ENCODE measurements at places on chromosomes 2 and 18.

DNA sequence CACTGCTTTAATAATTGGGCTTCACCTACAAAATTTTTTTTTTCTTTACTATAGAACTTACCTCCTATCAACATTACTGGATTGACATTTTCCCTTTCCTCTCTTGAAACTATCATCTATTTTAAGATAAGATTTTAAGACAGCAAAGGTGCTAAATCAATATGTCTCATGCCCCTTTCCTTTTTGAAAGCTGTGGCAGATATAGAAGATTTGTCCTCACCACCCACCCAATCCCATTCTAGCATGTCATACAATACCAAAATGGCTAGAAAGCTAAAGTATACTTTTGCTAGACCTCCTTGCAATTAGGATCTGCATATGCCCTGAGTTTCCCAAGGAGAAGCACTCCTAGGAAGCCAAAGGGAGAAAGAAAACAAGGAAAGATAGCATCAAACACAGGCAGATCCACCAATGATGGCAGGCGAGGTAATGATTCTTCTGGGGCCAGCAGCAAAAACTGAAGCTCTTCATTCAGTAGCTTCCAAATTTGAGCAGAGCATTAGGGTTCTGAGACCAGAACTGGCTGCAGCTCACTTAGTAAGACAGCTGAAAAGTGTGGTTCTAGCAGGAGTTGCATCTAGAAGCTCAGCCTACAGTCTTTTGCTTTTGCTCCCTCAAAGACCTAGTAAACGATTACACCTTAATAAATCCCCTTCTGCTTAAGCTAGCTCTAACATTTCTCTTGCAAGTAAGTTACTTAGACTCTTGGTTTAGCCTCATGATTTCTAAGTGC lies 242.1 kb downstream of the ZEB2 start:
- no peak for DNase-seq

DNA sequence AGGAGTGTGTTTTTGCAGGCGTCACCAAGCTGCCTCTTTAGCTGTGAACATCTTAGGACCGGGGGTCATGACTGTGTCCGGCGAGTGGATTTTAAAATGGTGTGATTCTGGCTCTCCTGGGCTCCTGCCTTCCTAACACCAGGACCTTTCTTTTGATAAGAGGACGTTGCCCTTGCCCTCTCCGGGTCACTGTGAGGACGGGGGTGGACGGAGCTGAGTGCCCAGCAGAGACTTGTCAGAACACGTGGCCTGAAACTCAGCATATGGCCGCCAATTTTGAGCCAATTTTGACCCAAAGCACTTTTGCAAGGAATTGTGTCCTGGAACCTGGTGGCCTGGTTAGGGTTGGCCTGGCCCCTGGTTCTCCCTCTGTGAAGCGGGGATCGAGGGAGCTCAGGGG lies 40.2 kb downstream of the RTP5 start:
- DNase-seq = no peak

DNA sequence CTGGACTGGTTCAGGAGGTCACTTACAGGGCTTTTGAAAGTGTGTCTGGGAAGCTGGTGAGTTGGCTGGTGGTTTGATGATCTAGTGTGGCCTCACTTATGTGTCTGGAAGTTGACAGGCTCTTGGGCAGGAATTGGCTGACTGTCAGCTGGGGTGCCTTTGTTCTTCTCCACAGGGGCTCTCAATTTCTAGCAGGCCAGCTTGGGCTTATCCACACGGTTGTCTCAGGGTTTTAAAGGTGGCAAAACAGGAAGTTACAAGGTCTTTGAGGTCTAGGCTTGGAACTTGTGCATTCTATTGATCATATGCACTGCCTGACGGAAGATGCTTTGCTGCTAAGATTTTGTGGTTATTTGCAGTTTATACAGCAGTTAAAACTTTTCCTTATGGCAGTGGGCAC lies 52.0 kb upstream of the CELF4 start:
- no peak for DNase-seq

DNA sequence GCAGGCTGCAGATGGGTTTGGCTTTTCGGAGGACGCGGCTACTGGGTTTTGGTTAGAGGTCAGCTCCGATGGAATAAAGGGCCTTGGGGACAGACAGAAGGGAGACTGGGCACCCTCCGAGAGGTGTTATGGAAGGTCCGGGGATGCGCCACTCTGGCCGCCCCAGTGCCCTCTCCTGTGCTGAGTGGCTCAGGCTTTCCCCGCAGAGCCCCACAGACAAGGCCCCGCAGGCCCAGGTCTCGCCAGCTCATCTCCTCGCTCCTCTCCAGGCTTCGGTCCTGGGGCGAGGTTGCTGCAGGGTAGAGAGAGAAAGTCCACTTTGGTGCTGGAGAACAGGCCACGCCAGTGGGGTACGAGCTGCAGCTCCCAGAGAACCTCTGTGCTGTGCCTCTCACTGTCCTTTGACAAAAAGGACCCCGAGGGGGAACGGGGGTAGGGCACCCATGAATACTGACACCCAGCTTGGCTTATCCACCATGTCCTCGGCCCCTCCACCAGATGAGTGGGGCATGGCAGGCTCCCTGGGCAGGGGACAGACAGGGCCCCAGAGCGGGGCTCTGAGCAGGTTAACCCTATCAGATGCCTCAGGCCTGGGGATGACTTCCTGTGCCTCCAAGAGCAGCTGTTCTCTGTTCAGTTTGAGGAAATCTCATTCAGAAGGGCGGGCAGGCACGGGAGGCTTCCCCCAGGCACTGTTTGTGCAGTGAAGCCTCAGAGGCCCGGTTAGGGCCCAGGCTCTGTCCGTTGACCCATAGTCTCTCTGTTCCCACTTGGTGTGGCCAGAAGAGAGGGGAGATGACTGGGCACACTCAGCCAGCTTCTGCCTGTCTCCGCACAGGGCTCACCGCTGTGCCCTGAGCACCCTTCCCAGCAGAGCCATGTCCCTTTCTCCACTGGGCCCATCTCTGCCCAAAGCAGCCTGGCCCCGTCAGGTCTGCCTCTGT lies 15.7 kb upstream of the CNNM3 start:
- DNase-seq = no peak

DNA sequence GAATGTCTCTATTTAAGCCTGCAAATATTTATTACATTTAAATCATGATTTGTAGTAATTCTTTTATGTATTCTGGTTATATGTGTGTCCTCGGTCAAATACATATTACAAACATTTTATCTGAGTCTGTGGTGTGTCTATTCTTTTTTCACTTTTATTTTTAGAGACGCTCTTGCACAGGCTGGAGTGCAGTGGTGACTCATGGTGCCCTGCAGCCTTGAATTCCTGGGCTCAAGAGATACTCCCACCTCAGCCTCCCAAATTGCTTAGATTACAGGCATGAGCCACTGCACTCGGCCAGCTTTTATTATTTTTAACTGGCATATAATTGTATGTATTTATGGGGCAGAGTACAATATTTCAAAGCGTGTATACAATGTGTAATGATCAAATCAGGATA lies 47.5 kb downstream of the ARID5A start:
- no peak for DNase-seq

- DNase-seq = no peak
Measured at GRCh38 chr2:168593713-168594112, 137.6 kb downstream of the CERS6 start.

- no peak for DNase-seq
Measured at GRCh38 chr2:223643309-223643708, 41.1 kb upstream of the SCG2 start.

DNA sequence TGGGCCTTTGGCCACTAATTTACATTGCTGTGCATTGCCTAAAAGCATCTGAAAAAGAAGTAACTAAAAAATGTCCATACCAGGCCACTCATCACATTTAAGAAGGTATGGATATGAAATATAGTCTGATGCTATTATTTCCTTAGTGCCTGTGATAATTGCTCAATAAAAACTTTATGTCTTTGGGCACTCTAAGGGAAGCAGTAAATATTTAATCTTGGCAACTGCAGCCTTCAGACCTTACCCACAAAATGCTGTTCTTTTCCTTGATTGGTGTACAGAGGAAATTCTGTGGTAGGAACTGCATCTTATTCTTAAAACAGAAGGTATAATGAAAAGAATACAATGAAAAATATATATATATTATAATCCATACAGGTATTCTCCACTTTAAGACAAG lies 125.8 kb upstream of the RASGRP3 start:
- DNase-seq = no peak

DNA sequence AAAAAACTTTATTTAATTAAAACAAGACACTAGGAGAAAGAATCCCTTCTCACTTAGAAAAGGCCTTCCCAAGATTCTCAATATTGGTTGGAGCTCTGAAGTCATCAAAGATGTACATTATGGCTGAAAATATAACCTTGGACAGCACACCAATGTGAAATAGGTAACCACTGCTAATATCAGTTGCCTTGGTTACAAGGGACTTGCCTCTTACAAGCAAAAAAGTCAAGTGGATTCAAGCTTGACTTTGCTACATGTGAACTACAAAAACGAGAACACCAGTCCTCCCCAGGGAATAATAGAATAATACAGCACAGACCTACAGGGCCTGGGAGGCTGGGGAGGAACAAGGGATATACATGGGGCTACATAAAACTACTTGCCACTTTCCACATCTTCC lies 46.1 kb downstream of the NABP1 start:
- no peak for DNase-seq

DNA sequence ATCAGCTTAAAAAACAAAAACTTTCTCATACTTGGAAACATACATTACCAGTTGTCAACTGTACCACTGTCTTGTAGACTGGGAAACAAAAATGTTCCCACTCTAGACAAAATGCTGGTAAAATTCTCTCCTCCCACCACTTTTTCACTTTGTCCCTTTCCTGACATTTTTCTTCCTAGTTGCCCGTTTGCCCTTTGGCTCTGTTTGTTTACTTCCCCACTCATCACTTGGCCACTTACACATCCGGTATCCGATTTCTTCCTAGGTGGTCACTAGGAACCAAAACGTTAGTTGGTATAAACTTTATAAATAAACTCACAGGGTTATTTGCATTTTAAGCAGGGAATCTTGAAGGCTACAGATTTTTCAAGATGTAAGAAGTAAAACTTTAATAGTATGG lies 84.9 kb downstream of the METTL4 start:
- DNase-seq = no peak

GRCh38 chr18:69935319-69936190 lies 12.1 kb downstream of the CD226 start:
- no peak for DNase-seq

- DNase-seq = peak; percentile 88
Measured at GRCh38 chr2:66434679-66435548, at the start of gene MEIS1. Gene MEIS1 (plus strand): TSS chr2:66435125. CDS start chr2:66435857, 732 bp downstream.

DNA sequence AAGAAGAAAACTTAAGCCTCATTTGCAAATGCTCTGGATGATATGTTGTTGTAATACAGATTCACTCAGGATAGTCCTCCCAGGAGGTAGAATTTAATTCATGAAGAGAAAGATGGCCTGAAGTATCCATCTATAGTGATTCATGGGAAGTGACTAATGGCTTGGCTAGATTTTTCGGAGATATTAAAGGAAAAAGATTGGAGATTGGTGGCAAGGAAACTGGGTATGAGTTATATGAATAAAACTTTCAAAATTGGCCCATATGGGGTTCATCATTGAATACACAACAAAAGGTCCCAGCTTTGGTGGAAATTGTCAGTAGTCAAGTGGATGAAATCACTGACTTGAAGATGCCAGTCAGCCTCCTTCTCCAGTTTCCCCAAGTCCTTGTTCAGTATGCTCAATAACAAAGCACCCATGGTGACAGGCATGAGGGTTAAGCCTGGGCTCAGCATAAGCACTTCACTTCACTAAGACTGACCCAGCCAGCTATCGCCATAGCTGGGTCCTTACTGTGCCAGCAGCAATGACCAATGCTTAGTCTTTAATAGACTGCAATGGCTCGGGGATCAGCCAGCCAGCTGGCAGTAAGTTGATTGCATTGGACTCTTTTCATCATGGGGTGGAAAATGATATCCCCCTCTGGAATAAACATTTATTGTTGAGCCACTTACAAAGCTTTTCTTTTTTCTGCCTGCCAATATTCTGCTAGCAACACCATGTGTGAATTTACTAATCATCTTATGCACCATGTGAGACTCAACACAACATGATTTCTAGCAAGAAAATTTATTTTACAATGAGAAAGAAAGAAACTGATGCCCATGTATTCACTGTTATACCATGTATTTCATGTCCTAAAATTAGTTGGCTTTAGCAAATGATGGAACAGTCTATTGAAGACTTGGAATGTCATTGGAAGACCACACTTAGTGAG lies 176.6 kb upstream of the TACR1 start:
- DNase-seq = no peak

- DNase-seq = no peak
Measured at GRCh38 chr2:95297639-95298395, 670 bp downstream of the KCNIP3 start.

GRCh38 chr2:97995026-97995733 lies 568 bp downstream of the TMEM131 start:
- no peak for DNase-seq

- peak; percentile 48 for DNase-seq
Measured at GRCh38 chr2:39994151-39994550, 215.1 kb upstream of the THUMPD2 start.
